ENCODE measurements at places on chromosomes 3 and 15.

DNA sequence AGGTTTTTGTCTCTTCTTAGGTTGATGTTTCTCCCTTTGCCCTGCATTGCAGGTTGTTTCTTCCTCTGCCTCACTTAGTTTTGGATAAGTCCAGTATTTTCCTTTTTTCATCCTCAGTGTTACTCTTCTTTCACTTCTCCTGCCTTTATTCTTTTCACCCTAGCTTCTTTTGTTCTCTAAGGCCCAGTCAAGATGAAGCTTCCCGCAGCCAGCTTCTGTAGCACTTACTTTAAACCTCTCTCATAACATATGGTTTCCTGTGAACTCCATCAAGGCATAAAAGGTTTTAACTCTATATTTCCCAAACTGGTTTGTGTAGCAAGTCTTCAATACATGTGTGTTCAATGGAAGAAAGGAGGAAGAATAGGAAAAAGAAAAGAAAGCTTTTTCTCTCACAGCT lies 54.1 kb downstream of the TP63 start:
- no peak for DNase-seq

DNA sequence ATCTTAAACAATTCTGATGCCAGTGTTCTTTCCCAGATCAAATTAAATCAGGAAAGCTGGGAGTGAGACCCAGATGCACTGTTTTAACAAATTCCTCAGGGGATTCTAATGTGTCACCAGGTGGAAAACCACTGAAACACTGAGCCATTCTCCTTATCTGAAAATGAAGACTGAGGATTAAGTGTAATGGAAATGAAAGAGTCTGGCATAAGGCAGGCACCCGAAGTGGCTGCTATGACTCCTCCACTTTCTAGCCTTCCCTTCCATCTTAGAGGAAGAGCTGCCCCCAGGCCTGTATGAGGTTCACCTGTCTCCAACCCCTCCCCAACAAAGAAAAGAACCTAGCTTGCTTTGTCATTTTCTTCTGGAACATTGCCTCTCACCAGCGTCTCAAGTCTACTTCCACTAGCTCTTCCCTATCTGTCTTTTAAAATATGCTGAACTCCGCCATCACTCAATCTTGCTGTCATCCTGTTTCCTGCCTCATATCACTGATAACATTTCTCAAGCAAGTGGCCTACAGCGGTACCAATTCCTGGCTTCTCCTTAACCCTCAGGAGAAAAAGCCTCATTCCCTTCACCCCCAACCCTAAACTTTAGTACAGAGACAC lies 13.7 kb upstream of the ABHD2 start:
- DNase-seq, result no peak

DNA sequence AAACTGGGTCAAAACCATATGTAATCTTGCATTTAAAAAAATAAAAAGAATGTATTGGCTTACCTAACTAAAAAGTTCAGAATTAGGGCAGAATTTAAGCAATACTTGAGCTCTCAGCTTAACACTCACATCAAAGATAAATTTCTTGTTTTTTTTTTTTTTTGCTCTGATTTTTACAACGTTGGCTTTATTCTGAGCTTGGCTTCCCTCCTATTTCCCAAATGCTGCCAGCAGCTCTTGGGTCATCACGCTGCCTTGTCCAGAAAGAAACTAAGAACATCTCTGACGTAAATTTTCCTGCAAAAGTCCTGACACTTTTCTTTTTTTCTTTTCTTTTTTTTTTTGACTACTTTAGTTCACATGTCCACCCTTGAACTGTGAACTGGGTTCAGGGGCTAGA lies 150.6 kb upstream of the TGFBR2 start:
- DNase-seq, result no peak

DNA sequence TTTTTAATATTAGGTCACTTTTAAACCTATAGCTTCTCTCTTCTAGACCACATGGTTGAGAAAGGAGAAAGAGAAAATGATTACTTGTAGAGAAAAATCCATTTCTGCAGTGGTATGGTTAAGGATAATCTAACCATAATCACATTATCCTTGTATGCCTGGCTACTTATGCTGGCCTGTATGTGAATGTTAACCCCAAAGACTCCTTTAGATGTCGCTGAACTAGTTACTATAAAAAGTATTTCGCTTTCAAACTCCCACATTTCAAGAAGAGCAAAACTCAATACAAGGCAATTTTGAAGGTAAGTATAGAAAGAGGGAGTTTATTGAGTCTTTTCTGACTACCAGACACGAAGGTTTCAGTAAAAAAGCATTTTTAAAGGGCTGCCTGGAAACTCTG lies 2.2 kb downstream of the KCTD6 start:
- DNase-seq, result no peak

DNA sequence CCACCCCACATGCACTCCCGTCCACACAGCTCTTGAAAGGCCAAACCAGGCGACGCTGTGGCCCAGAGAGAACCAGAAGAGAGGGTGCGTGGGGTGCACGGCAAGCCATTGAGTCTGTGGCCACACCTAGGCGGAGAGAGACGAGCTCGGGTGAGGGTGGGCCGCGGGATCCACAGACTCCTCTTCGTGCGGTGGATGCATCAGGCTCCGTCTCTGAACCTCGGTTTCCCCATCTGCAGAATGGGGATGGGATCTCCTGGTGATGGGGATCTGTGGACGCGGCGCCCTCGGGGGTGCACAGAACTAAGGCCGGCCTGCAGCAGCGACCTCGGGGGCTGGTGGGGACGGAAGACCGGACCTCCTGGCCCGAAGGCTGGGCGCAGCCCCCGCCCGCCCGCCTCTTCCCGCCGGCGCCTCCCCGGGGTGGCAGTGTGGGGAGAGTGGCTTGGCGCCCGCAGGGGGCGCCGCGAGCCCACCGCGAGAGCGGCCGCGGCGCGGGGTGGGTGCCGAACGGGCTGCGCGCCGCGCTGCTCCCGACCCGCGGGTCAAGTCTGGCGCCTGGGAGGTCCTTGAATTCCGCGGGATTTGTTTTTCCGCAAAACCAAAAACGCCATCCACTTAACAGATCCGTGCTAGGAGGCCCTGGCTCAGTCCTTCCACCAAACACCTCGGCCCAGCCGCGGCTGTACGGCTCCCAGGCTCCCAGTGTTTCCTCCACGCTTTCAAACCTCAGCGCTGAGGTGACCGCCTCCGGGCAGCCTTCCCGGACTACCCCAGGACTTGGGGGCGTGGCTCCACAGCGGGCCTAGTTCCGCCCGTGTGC lies 13.2 kb upstream of the ADPGK start:
- no peak for DNase-seq

DNA sequence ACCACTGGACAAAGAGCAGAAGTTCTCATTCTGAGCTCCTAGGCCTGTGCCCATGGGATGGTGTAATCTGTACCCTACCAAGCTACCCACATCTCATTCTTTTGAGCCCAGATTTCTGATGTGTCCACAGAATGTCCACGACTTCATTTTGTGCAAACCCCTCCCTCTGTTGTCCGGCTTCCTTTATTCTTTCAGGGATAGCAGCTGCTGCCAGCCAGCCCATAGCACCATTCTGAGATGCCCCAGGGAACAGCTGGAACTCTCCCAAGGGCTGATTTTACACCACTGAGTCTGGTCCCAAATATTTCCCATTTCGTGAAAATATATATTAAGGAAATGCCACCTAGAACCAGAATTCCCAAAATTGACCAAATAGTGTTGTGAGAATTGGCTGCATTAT lies 236.6 kb downstream of the SATB1 start:
- DNase-seq, result no peak

- DNase-seq, result no peak
These were observed 7.3 kb upstream of the ITIH3 start for GRCh38 chr3:52787246-52787645.

DNA sequence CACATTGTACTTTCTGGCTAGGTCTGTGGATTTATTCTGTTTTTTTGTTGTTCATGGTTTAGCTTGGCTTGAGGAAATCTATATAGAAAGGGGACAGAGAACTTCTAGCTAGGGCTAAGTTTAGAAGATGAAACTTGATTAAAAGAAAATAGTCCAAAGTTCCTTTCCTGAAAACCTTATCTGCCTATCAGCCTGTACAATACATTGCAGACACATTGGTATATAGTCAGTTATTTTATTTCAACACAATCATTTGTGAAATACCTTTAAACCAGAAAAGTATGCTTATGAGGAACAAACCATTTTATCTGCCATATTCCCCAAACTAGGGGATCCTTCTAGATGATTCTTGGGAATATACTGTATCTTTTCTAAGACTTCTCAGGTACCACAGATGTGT lies 147.3 kb upstream of the CGNL1 start:
- DNase-seq, result no peak

DNA sequence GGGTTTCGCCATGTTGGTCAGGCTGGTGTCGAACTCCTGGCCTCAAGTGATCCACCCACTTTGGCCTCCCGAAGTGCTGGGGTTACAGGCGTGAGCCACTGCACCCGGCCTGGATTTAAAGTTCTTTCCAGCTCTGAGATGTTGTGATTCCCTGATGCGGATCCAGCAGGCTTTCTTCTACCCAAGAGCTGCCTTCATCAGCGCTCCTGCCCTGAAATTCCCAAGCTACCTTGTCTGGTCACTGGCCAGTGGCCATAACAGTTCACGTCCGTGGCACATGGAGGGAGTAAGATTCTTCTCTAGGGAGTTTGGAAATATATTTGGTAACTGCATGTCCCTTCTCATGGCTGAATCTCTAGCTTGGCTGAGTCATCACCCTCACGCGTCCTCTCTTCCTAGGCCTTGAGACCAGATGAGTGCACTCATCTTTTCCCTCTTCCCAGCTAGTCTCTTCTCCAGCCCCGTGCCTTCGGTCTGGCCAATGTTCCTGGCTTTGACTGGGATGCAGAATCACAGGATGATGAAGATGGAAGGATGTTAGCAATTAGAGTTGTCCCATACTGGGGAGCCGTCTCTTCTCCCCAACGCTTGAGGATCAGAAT lies 29.8 kb upstream of the APOD start:
- no peak for DNase-seq

DNA sequence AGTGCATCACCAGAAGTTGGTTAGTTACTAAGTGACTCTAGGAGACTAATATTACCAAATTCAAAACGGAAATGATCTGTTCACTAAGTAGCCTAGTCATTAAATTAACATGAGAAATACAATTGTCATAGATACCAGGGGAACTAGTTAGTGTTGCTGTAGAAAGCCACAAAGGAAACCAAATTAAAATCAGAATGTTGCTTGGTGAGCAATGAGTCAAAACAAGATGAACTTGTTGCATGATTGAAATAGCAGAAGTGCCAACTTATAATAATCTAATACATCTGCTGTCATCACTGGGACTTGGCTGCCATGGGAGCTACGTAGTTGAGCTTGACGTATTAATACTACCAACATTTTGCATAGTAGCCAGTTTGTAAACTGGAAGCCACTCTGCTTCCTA lies 458.1 kb downstream of the DIPK2A start:
- DNase-seq, result peak; percentile 40

- no peak for DNase-seq
These were observed 713.5 kb upstream of the LMCD1 start for GRCh38 chr3:7787871-7788828.

- DNase-seq, result no peak
These were observed 80.3 kb downstream of the IL1RAP start for GRCh38 chr3:190594171-190594570.

DNA sequence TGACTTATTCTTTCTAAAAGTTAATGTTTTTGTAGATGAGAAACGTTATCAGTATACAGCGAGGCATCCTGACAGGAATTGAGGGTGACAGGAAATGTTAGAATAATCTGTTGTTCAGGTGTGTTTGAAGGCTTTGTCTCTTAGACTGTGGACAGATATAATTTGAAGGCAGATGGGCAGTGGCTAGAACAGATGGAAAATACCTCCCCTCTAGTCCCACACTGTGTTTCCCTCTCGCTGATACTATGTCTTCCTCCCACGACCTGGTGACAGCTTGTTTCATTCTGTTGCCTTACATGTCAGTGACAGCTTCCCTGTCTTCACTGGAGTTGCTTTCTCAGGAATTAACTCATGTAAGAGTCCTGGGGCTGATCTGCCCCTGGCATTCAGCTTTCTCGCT lies 125.3 kb downstream of the MYRIP start:
- DNase-seq, result no peak

DNA sequence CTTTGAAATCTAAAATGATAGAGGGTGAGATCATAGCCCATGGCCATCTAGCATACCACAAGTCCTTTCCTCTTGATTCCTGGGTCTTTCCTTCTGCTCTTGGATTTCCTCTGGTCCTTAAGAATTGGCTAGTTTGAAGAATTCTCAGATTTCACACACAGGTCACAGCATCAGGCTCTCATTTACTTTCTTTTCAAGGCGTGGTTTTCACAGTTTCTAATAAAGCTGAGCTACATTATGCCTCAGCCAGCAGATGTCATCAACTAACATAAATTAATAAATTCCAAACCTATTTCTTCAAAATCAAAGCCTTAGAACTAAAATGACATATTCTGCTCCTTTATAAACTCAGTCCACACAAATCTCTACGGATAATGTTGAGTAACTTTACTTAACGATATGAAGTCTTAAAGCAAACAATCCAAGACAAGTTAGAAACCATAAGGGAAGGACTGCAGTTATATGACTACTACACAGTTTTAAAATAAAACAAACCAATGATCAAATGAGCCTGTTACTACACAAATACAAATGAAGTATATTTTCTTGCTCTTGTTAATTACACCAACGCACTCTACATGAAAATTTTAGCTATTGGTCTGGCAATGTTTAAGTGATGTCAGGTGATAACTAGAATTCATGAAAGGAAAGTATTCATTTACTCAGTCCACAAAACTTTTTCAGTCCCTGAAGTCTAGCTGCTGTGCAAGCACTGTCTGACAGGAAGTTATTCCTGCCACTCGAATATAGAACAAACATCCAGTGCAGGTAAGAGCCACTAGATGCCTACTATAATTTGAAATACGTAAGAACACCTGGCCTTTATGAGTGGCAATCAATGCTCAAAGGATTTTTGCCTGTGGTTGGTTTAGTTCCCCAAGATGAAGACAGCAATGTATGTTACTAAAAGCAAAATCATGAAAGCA lies 9.2 kb downstream of the CCDC14 start:
- no peak for DNase-seq

- DNase-seq, result peak; percentile 33
These were observed 110.2 kb downstream of the NR1I2 start for GRCh38 chr3:119891944-119892721.

GRCh38 chr3:126872701-126873342 lies 110.1 kb upstream of the PLXNA1 start:
- no peak for DNase-seq

DNA sequence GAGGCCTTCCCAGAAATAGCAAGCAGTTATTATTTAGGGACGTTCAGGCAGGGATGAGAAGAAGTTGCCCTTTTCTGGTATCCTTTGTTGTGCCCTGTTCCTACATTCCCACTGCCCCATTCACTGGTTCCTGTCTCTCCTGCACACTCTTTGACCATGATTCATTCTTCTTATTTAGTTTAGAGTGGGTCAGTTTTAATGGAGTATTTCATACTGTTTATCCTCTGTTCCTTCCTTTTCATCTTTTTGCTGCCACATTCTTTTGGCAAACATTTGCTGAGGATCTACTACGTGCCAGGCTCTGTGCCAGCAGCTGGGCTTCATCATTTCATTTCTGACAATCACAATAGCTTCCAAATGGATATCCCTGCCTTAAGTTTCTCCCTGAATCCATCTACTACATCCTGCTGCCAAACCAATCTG lies 11.8 kb upstream of the EID1 start:
- DNase-seq, result no peak

- DNase-seq, result no peak
These were observed 89.6 kb downstream of the FILIP1L start for GRCh38 chr3:100024520-100025303.

- DNase-seq, result no peak
These were observed 8.4 kb downstream of the COLQ start for GRCh38 chr3:15513116-15513515.

GRCh38 chr15:64813075-64813474 lies 12.4 kb downstream of the PIF1 start:
- DNase-seq, result peak; percentile 35
